ENCODE measurements at places on chromosomes 13 and 19. TPM values are rescaled to one million over a fixed set of nuclear protein-coding genes. Genes with fewer than 3 reads are reported as not detected.

GRCh38 chr19:6876748-6877147 lies 10.6 kb upstream of the ADGRE1 start:
- DNase-seq: no peak

GRCh38 chr13:112824429-112824828 lies 134.6 kb downstream of the ATP11A start:
- DNase-seq: no peak

GRCh38 chr13:40999416-40999815 lies 19.7 kb downstream of the ELF1 start:
- no peak for DNase-seq

GRCh38 chr13:99976575-99976974 lies 5.0 kb upstream of the ZIC5 start:
- DNase-seq: no peak

DNA sequence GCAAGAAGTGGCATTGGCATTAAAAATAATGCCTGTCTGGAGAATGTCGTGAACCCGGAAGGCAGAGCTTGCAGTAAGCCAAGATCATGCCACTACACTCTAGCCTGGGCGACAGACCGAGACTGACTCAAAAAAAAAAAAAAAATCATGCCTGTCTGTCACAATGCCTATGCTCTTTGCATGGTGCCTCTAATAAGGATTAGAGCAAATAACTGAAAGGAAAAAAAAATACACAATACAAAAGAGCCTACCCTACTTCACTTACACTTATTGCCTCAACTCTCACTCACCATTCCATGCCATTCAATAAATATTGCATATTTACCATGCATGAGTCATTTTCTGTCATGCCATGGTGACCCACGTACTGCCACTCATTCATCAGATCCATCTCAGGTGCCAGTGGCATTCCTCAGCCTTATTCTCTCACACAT lies 49.1 kb downstream of the TBC1D4 start:
- DNase-seq: no peak

DNA sequence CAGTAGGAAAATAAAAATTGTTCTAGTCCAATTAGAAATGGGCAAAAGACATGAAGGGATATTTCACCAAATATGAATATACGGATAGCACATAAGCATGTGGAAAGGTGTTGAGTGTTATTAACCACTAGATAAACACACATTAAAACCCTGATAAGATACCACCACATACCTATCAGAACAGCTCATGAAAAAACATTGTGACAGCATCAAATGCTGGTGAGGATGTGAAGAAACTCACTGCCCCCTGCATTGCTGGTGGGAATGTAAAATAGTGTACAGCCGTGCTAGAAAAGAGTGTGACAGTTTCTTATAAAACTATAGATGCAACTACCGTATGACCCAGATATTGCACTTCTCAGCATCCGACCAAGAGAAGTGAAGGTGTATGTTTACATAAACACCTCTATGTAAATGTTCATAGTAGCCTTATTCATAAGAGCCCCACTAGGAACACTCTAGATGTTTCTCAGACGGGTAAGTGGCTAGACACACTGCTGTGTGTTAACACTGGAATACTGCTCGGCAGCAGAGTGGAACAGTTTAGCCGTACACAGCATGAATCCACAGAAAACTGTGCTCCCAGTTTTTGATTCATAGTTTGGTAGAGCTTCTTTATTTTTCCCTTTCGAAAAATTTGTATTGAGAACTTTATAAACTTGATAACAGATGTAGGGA lies 321.1 kb downstream of the MYO16 start:
- no peak for DNase-seq

DNA sequence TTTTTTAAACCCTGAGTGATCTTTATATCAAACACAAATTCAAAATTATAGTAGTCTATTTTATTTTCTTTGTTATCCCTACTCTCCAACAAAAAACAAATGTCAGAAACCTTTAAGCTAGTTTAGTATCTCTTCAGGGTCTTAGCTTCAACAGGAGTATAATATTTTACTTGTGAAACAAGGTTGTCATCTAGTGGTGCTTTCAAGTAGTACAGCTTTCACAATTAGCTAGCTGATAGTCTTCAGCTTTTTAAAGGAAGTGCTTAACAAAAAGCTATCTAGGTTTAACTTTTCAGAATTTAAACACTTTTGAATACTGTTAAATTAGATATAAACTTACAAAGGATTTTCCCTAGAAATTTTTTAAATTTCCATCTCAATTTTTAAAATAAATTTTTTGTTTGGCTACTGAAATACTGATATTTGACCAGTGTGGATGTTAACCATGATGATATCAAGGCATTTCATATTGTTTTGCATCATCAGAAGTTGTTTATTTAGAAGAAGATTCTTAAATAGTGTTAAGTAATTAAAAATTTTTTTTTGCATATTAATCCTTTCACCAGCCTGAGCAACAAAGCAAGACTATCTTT lies 34.2 kb downstream of the TDRD3 start:
- no peak for DNase-seq

- no peak for DNase-seq
These were observed 1.3 kb upstream of the CALM3 start for GRCh38 chr19:46599716-46600373.

GRCh38 chr13:98520674-98521449 lies 56.0 kb downstream of the STK24 start:
- no peak for DNase-seq

DNA sequence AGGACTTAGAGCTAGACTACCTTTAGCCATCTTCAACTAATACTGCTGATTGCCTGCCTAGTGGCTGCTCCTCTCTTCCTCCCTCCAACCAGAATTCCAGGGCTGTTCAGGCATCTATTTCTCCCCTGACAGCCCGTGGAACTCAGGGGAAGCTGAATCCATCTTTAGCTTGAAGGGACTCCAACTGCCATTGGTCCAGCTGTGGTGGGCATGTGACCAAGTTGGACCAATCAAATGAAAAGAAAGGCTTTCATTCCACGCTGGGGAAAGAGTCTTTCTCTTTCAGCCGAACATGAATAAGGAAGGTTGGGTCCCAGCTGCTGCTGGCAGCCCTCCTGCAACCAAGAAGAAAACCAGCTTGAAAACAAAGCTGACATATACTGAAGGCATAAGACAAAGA lies 168.5 kb upstream of the OBI1 start:
- DNase-seq: no peak

DNA sequence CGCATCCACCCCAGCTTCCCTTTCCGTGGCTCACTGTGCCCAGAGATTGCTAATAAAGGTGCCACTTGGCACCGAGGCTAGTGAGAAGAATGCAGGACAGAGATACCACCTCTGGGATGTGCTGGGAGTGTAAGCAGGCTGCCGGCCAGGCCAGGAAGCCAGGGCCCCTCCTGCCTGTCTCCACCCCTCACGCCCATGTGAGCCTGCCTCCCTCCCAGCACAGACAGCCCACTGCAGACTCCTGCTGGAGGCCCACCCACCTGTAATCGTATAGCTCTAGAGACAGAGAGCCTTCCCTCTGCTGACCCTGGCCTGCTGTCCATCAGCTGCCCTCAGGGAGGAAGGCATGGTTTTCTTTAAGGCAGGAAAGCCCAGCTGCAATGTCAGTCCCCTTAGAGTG lies 13.9 kb downstream of the VSTM2B start:
- DNase-seq: no peak

INSR gene
- total RNA-seq: 178 TPM

CALR3 gene
- not detected for total RNA-seq

TFDP1 gene
- 24.3 TPM for total RNA-seq

MYH14 gene
- 321 TPM for total RNA-seq

NCAN gene
- total RNA-seq: not detected

ZNF878 gene
- total RNA-seq: not detected

Measured in transverse colon (tissue), 4 donors.